ENCODE measurements at places on chromosomes 3 and 15. TPM values are rescaled to one million over a fixed set of nuclear protein-coding genes. Genes with fewer than 3 reads are reported as not detected.

GRCh38 chr3:10262027-10262426, 13.8 kb downstream of the TATDN2 start:
- no peak for DNase-seq

DNA sequence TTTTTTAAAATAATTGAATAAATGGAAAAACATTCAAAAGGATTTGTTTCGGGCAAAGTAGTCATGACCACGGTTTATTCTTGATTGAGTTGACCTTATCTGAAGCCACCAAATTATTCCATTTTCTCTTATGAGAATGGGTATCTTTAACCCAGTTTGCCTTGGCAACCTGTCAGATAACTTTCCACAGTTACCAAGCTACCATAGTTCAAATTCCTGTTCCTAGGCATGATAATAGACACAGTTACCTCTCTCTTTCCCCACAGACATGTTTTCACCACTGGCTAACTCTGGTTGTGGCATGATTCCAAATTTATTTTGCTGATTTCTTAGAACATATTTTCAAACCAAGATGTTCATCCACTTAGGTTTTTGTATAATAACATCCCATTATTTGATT, 84.9 kb downstream of the NECTIN3 start:
- DNase-seq: no peak

The TTLL13 gene
- 0.22 TPM for total RNA-seq

The TMCO5A gene
- not detected for total RNA-seq

DNA sequence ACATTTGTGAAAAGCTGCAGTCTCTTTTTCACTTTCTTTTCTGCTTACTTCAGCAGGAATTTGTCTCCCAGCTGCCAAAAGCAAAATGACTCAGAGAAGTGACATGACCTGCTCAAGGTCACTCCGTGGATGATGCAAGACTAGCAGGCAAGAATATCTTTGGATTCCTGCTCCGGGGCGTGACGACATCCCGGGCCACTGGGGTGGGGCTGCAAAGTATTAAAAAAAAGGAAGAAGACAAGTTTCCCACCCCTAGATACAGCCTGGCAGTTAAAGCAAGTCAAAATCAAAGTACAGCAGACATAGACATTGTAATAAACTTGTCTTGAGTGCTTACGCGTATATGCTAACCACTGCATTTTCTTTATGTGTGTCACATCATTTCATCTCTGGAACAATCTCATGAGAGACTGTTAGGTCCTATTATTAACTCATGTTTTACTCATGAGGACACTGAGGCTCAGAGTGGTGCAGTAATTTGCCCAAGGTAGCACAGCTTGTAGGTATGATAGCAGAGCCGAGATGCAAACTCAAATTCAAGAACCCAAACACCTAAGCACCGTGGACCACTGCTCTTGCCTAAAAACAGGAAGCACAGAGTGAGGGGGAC, 485.2 kb upstream of the PROK2 start:
- no peak for DNase-seq

GRCh38 chr15:73608941-73609340, 24.2 kb downstream of the NPTN start:
- DNase-seq: no peak

GRCh38 chr15:45521596-45522327, 793 bp downstream of the SLC30A4 start:
- DNase-seq: peak; percentile 71

The TRPM1 gene
- total RNA-seq: not detected

The CADPS gene
- total RNA-seq: 0.22 TPM

The STRA6 gene
- not detected for total RNA-seq

The SI gene
- not detected for total RNA-seq

The SCG3 gene
- total RNA-seq: not detected

GRCh38 chr15:49287481-49287880, 117.4 kb downstream of the GALK2 start:
- DNase-seq: no peak

GRCh38 chr3:75506603-75507002, 157.5 kb upstream of the FRG2C start:
- no peak for DNase-seq

The TP63 gene
- 1.2 TPM for total RNA-seq

The MAP1A gene
- 0.17 TPM for total RNA-seq

The IGDCC3 gene
- not detected for total RNA-seq

DNA sequence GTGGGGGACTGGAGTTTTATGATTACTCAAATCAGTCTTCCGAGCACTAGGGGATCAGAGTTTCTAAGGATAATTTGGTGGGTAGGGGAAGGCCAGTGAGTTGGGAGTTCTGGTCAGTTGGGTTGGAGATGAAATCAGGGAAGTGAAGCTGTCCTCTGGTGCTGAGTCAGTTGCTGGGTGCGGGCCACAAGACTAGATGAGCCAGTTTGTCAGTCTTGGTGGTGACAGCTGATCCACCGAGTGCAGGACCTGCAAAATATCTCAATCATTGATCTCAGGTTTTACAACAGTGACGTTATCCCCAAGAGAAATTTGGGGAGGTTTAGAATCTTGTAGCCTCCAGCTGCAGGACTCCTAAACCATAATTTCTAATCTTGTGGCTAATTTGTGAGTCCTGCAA, 249.4 kb downstream of the FAM43A start:
- DNase-seq: no peak

The RAB43 gene
- 15.9 TPM for total RNA-seq

DNA sequence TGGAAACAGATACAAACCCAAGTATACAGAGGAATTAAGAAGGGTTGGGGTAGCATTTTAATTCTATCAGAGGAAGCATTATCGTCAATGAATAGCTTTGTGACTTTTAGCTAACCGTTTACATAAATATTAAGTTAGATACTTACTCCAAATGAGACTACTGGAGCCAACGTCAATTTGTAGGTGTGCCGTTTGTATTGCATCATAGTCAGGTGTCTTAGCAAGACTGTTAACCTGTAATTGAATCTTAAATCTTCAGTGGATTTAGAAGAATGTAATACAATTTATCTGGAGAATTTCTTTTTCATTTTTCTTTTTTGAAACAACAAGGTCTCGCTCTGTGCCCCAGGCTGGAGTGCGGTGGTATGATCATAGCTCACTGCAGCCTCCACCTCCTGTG, 55.1 kb downstream of the CRTC3 start:
- DNase-seq: no peak

The PTH1R gene
- total RNA-seq: not detected

The CDHR4 gene
- 0.32 TPM for total RNA-seq

DNA sequence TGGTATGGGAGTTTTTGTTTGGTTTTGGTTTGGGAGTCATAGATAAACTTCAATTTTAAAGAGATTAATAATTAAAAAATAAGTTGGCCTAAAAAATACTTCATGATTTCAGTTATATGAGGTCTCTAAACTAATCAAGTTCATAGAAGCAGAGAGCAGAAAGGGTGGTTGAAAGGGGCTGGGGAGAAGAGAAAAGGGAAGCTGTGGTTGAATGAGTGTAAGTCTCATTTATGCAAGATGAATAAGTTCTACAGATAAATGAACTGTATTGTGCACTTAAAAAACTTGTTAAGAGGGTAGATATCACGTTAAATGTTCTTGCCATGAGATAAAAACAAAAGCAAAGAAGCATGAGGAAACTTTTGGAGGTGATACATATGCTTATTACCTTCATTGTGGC, 188.7 kb downstream of the NSUN3 start:
- DNase-seq: no peak

GRCh38 chr3:107753494-107753893, 230.7 kb downstream of the BBX start:
- peak; percentile 22 for DNase-seq

DNA sequence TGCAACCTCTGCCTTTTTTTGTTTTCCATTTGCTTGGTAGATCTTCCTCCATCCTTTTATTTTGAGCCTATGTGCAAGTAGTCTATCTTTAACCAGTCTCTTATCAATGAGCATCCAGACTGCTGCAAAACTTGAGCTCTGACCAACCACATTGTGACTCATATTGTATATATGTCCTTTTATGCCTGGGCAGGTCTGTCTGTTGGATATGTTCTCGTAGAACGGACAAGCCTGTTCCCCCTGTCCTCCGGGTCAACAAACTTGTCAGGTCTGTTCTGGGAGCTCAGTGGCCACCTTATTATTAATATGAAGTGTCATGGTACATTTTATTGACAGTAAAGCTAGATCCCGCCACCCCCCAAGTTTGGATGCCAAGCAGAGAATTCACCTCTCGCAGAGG, 252.9 kb upstream of the ST8SIA2 start:
- DNase-seq: no peak

DNA sequence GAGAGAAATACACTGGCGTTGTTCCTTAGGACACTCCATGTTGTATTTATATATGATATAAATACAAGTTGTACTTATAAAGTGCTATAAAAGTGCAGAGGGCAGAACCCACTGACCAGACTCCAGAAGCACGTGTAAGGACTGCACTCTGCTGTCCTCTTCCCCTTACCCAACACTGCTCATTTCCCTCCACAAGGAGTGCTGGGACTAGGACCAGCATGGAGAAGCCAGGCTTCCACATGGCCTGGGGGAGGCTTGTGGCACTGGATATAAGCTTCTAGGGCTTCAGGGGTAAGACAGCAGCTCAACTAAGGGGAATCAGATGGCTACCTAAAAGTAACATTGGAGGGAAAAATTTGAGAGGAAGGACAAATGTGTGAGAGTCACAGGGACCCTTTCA, 556.9 kb downstream of the IGSF11 start:
- no peak for DNase-seq

DNA sequence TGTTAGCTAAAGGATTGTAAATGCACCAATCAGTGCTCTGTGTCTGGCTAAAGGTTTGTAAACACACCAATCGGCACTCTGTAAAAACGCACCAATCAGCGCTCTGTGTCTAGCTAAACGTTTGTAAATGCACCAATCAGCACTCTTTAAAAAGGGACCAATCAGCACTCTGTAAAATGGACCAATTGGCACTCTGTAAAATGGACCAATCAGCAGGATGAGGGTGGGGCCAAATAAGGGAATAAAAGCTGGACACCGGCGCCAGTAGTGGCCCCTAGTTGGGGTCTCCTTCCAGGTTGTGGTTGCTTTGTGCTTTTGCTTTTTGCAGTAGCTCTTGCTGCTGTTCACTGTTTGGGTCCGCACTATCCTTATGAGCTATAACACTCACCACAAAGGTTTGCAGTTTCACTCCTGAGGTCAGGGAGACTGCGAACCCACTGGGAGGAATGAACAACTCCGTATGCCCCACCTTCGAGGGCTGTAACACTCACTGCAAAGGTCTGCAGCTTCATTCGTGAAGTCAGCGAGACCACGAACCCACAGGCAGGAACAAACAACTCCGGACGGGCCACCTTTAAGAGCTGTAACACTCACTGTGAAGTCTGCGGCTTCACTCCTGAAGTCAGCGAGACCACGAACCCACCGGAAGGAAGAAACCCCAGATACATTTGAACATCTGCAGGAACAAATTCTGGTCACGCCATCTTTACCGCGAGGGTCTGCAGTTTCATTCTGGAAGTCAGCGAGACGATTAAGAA, 1.1 kb upstream of the SUCLG2 start:
- DNase-seq: peak; percentile 77

DNA sequence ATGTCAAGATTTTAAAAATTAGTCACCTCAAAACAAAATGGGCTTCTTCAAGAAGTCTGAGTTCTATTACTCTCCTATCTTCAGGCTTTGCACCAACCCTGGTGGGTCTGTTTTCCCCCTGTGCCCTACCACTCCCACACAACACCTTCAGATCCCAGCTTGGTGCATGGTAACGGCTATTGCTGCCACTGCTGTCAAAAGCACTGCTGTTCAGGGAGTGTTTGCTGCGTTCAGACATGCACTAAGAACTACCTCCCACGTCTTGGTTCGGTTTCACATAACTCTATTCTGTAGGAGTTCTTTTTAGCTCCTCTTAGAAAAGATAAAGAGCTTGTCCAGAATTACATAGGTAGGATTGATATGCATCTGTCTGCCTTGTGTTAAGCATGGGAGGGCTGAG, 799.2 kb downstream of the NR2F2 start:
- no peak for DNase-seq

- DNase-seq: no peak
These were observed 256.9 kb downstream of the EPHA3 start for GRCh38 chr3:89364314-89364713.

DNA sequence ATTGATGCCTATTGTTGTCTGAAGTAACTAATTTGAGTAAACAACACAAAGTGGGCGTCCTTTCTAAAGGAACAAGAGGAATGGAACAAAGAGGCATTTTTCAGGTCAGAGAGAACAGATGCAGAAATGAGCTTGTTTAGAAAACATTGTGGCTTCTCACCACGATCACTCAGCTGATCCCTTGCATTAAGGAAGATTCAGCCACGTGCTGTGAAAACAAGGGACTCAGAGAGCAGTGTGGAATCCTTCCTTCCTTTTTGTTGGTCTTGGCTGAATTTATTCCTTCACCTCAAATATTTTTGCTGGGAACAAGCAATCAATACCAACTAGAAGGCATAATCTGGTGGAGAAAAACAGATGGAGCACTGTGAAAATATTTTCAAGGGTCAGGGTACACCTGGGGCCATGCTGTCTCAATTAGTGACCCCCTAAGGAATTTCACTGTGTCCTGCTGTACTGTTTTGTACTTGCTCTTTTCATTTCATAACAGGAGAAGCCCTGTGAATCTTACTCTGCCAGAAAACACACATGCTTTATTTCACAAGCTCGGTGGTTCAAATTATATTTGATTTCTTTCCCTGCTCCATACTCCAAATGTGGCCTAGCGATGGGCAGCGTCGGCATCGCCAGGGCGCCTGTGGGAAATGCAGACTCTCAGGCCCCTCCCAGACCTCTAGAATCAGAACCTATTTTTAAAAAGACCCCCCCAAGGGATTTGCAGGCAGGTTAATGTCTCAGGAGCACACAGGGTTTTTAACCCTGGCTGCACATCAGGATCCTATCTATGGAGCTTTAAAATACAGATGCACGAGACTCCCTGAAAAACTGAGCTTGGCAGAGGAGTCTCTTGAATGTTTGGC, 11.6 kb upstream of the SLC6A20 start:
- DNase-seq: no peak

DNA sequence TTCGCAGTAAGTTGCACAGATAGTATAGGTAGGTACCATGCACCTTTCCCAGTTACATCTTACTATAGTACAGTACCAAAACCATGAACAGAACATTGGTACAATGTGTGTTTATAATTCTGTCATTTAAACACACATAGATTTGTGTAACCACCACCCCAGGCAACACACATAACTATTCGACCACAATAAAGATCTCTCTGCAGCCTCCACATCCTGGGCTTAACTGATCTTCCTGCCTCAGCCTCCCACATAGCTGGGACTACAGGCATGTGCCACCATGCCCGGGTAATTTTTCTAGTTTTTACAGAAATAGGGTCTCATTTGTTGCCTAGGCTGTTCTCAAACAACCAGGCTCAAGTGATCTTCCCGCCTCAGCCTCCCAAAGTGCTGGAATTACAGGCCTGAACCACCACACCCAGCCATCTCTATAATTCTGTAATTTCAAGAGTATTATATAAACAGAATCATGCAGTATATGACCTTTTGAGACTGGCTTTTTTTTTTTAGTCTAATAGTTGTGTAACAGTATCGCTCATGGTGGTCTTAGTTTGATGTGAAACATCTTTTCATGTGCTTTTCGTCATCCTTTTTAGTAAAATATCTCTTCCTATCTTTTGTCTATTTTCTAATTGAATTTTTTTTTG, 13.3 kb upstream of the TMF1 start:
- DNase-seq: no peak

- DNase-seq: no peak
These were observed 931.2 kb downstream of the MCTP2 start for GRCh38 chr15:95162531-95162930.

Measured in B cell (primary cell).